ENCODE measurements at places on chromosomes 5 and 9. TPM values are rescaled to one million over a fixed set of nuclear protein-coding genes. Genes with fewer than 3 reads are reported as not detected.

The PIK3R1 gene
- total RNA-seq: 288 TPM

The ZNF366 gene
- 8.0 TPM for total RNA-seq

The PCDHA11 gene
- total RNA-seq: 1.4 TPM

The LVRN gene
- 5.6 TPM for total RNA-seq

The CCL28 gene
- total RNA-seq: 10.4 TPM

The ORM2 gene
- total RNA-seq: not detected

The CDX1 gene
- total RNA-seq: not detected

The NSUN2 gene
- 53.0 TPM for total RNA-seq

The FOXD4 gene
- total RNA-seq: 0.45 TPM

The SPAAR gene
- 5.8 TPM for total RNA-seq

The LRRC19 gene
- total RNA-seq: not detected

The IL13 gene
- not detected for total RNA-seq

The FASTKD3 gene
- total RNA-seq: 6.0 TPM

The CYSRT1 gene
- total RNA-seq: not detected

The RMI1 gene
- 5.3 TPM for total RNA-seq

The SLC6A18 gene
- total RNA-seq: not detected

The AP3B1 gene
- 43.7 TPM for total RNA-seq

The PCDHA7 gene
- 0.45 TPM for total RNA-seq

The FOXD4L4 gene
- total RNA-seq: not detected

The CCNJL gene
- 3.3 TPM for total RNA-seq

The SLC45A2 gene
- not detected for total RNA-seq

The SPACA9 gene
- 9.3 TPM for total RNA-seq

The CAMK4 gene
- 2.2 TPM for total RNA-seq

The PTPN3 gene
- total RNA-seq: 1.0 TPM

The PDE8B gene
- total RNA-seq: 3.6 TPM

The MRPL36 gene
- total RNA-seq: 28.4 TPM

The TMEM171 gene
- total RNA-seq: 1.0 TPM

The ANKRD18B gene
- total RNA-seq: 1.2 TPM

The COL5A1 gene
- total RNA-seq: 79.4 TPM

The HAND1 gene
- total RNA-seq: not detected

The SV2C gene
- total RNA-seq: 4.9 TPM

The ENTREP1 gene
- 2.9 TPM for total RNA-seq

The ADRA1B gene
- 1.6 TPM for total RNA-seq

The LHX3 gene
- not detected for total RNA-seq

The ZBED3 gene
- 7.6 TPM for total RNA-seq

The CDKN2B gene
- total RNA-seq: 4.0 TPM

Measured in sciatic nerve (tissue), 2 donors.